AG04450 (cell line): ENCODE measurements at places on chromosomes 11 and 22.

DNA sequence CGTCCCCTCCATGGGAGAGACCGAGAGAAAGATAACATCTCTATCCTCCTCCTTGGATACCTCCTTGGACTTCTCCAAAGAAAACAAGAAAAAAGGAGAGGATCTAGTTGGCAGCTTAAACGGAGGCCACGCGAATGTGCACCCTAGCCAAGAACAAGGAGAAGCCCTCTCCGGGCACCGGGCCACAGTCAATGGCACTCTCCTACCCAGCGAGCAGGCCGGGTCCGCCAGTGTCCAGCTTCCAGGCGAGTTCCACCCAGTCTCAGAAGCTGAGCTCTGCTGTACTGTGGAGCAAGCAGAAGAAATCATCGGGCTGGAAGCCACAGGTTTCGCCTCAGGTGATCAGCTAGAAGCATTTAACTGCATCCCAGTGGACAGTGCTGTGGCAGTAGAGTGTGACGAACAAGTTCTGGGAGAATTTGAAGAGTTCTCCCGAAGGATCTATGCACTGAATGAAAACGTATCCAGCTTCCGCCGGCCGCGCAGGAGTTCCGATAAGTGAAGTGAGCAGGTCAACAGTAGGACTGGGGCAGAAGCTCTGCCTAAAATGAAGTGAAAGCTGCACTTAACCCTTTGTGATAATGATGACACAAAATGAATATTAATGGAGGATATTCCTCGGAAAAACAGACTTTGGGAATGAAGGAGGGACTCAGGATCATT lies 65.3 kb downstream of the WNT11 start:
- no peak for DNase-seq

DNA sequence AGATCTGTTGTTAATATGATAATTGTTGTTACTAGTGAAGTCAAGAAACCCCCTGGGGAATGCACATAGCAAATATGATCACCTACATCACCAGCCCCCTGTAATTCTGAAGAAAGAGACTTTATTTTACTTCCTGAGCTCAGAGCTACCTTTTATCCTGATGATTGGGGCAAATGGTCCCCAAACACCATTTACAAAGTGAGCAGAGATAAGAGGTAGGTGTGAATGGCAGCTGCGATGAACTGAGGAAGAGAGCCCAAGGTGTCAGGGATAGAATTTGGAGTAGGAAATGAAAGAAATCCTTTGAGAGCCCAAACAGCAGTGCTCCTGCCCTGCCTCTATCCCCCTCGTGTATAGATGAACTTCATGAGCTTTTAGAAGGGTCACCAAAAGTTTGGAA lies 69.1 kb downstream of the TENM4 start:
- DNase-seq = no peak

GRCh38 chr22:27080036-27080578 lies 422.7 kb downstream of the MIAT start:
- DNase-seq = no peak

- DNase-seq = no peak
These were observed 398 bp upstream of the FAM89B start for GRCh38 chr11:65571940-65572339.

DNA sequence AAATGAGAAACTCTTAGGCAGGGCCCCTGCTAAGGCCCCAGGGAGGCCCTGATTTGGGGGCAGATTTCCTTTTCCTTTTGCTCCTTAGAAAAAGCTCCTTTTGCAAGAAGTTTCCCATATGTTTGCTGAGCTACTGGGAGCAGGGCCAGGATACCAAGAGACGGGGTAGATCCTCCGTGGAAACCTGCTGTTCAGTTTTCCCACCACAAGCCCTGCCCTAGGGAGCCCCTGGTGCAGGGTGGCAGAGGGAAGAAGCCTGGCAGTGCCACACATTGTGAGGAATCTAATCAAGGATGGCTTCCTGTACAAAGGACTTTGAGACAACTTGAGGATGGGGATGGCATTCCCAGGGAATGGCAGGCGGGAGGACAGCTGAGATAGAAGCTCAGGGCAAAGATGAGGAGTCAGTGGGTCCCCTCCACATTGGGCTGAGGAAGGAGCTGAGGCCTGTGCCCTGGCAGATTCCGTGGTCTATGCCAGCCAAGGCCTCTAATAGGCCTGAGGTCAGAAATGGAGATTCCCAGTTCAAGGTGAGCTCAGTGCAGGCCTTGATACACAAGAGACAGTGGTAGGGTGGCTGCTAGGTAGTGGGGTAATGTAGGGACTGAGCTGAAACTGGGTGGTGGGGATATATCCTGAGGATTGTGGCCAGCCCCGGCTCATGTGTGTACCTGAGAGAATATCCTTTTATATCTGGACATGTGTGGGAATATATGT lies 15.0 kb downstream of the TUB start:
- DNase-seq = no peak

DNA sequence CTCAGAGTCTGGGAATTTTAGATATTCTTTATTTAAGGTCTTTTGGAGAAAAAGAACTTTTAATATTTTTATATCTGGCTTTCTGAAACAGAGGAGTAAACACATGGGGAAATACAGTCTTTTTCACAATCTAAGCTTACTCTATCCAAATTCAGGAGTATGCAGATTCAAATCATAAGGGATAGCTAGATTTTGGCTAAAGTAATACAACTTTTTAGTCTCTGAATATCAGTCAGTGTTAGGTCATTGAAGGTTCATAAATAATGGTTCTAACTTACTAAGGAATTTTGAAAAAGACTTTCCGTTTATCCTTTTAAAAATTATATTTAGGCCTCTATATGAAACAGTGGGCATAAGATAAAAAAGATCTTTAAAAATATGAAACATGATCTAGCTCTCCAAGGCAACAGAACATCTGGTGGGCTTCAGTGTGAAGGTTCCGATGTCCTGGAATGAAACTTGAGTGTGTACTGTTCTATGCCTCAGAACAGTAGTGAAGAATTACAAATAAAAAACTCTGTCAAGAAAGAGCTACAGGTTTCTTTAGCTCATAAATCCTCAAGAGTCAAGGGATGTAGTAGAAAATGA lies 165.2 kb upstream of the PDGFD start:
- DNase-seq = no peak

DNA sequence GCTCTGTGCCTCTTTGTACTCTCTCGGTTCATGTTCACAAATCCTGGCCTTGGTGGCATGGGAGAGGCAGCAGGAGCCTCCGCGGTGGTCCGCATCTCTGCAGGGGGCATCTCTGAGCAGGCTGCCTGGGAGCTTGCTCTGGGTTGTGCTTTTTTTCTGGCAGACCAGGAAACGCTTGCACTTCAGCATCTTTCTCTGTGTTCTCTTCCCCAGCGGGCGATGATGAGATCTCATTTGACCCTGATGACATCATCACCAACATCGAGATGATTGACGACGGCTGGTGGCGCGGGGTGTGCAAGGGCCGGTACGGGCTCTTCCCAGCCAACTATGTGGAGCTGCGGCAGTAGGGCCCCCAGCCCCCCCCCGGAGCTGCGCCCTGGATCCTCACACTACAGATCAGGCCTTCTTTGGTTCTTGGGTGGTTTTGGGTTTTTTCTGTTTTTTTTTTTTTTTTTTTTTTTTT lies 36.5 kb downstream of the CTTN start:
- no peak for DNase-seq

DNA sequence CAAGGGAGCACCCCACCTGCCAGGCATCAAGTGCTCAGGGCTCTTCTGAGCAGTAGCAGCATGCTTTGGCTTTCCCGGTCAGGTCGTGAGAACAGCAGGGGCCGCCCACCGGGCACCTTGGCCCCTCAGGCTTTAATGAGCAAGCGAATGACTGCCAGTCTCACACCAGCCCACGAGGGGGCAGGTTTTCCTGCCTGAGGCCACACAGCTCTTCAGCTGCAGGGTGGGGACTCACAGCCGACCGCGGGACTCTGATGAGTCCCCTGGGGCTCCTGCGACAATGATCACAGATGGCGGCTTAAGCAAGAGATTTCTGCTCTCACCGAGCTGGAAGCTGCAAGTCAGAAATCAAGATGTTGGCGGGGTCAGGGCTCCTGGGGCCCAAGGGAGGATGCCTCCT lies 14.3 kb upstream of the FGF19 start:
- no peak for DNase-seq

- DNase-seq = no peak
These were observed 25.0 kb upstream of the CACNG2 start for GRCh38 chr22:36728505-36728904.

GRCh38 chr11:80846979-80847378 lies 1406.1 kb upstream of the TENM4 start:
- DNase-seq = no peak

DNA sequence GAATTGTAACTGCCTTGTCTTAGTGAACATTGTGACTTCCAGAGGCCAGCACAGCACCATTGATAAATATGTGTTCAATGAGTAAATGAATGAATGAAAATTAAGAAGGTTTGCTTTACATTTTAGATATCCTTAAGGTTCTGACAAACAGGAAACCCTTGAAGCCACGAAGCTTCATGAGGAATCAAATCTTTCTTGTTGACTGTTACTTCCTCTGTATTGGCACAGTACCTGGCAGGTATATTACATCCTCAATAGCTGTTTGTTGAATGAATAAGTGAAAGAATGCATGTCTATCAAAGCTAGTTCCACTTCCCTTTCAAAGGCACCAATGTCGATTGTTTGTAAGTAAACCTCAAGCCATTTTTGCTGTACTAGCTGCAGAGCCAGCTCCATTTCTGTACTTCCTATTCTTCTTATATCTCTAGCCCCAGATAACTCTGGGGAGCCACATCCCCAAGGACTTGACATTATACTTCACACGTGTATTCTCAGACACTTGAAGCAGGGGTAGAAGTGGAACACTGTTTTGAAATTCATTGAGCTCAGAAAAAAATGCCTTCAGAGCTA lies 140.3 kb upstream of the RAG2 start:
- DNase-seq = no peak

- peak; percentile 11 for DNase-seq
These were observed 36.3 kb downstream of the HORMAD2 start for GRCh38 chr22:30116362-30117117.

DNA sequence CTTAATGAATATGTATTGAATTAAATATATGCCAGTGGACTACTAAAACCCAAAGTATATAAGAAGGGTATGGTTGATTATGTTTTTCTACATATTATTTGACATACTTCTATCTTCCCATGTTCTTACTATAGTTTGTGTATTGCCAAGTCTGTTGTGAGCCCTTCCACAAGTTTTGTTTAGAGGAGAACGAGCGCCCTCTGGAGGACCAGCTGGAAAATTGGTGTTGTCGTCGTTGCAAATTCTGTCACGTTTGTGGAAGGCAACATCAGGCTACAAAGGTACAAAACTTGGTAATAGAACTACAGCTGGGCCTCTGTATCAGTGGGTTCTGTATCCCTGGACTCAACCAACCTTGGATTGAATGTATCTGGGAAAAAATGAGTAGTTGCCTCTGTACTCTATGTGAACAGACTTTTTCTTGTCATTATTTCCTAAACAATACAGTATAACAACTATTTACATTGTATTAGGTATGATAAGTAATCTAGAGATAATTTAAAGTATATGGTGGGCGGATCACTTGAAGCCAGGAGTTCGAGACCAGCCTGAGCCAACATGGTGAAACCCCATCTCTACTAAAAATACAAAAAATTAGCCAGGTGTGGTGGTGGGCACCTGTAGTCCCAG lies 38.7 kb upstream of the TTC36 start:
- peak; percentile 65 for DNase-seq

DNA sequence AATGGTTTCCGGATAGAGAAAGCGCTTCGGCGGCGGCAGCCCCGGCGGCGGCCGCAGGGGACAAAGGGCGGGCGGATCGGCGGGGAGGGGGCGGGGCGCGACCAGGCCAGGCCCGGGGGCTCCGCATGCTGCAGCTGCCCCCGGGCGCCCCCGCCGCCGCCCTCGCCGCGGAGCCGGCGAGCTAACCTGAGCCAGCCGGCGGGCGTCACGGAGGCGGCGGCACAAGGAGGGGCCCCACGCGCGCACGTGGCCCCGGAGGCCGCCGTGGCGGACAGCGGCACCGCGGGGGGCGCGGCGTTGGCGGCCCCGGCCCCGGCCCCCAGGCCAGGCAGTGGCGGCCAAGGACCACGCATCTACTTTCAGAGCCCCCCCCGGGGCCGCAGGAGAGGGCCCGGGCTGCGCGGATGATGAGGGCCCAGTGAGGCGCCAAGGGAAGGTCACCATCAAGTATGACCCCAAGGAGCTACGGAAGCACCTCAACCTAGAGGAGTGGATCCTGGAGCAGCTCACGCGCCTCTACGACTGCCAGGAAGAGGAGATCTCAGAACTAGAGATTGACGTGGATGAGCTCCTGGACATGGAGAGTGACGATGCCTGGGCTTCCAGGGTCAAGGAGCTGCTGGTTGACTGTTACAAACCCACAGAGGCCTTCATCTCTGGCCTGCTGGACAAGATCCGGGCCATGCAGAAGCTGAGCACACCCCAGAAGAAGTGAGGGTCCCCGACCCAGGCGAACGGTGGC lies 15.7 kb downstream of the PIK3IP1 start:
- DNase-seq = no peak
